HCT116 (cell line): ENCODE measurements at places on chromosomes 5 and 9.

- H3K27me3 ChIP-seq, result no peaks in the 10 kb centered on the region
- no peak for DNase-seq
- no peak overlapping the region for H3K4me3 ChIP-seq
- no peaks in the 10 kb centered on the region; the same call in 1 of the 2 replicates for H3K4me1 ChIP-seq
These were observed 102.0 kb downstream of the LPAR1 start for GRCh38 chr9:110936237-110936636.

DNA sequence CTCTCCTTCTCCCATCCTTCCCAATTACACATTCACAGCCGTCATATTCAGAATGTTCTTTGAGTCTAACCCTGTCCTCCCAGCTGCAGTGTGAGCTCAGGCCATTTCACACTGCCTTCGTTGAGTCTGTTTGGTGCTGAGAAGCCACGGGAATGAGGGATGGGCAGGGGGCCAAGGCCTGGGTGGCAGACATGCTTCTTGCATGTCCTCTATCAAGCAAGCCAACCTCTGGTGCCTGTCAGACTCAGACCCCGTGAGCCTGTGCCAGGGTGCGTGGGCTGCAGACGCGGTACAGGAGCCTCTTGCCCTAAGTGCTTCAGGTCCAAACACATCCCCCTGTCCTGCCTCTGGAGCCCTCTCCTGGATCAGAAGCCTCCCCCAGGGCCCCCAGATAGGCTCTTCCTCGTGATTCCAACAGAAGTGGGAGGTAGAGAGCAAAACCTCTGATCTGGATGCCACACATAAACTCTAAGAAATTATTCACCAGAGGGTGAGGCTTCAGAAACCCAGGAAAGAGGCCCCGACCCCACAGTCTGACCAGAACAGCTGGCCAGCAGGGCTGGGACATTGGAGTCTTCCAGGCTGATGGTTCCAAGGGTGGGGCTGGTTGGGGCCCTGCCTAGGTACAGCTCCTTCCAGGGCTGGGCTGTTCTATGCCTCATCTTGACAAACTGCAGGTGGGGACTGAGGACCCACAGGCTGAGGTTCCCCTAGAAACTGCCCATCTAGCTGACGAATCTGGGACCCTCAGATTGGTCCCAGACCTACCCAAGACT lies 46.7 kb upstream of the CDKN2AIPNL start:
- no peaks in the 10 kb centered on the region for H3K36me3 ChIP-seq
- H3K4me1 ChIP-seq, result peaks cover 4% of the 10 kb centered on the region; the same call in 1 of the 2 replicates
- H3K27ac ChIP-seq, result no peak overlapping the region
- DNase-seq, result no peak
- H3K27me3 ChIP-seq, result no peaks in the 10 kb centered on the region
- no peak overlapping the region for H3K4me3 ChIP-seq

- no peak for DNase-seq
- no peaks in the 10 kb centered on the region for H3K27me3 ChIP-seq
These were observed 33.4 kb upstream of the GLIS3 start for GRCh38 chr9:4333231-4333740.

GRCh38 chr5:173736923-173737412 lies 120.5 kb upstream of the BOD1 start:
- no peaks in the 10 kb centered on the region for H3K4me1 ChIP-seq
- H3K27ac ChIP-seq, result no peak overlapping the region
- no peak for DNase-seq
- H3K36me3 ChIP-seq, result no peaks in the 10 kb centered on the region
- H3K27me3 ChIP-seq, result no peaks in the 10 kb centered on the region
- H3K4me3 ChIP-seq, result no peak overlapping the region

GRCh38 chr5:111262815-111263214 lies 38.6 kb downstream of the CAMK4 start:
- no peak overlapping the region for H3K4me3 ChIP-seq
- no peaks in the 10 kb centered on the region for H3K27me3 ChIP-seq
- no peak for DNase-seq
- no peak overlapping the region for H3K27ac ChIP-seq

DNA sequence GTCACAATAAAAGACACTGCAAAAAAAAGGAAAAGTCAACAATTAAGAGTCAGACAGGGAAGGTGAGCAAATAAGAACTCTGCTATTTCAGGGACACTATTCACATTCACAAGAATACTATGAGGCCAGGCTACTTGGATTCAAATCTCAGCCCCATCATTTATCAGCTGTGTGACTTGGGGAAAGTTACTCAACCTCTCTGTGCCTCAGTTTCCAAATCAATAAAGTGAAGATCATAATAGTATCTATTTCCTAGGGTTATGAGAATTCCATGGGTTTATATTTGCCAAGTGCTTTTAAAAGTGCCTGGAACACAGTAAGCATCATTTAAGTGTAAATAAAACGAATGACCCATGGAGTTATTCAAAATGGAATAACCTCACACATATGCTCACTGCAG lies 56.4 kb downstream of the ALDH7A1 start:
- H3K4me1 ChIP-seq, result peaks cover 4% of the 10 kb centered on the region
- no peaks in the 10 kb centered on the region for H3K36me3 ChIP-seq
- no peak overlapping the region for H3K4me3 ChIP-seq
- H3K27ac ChIP-seq, result no peak overlapping the region
- H3K27me3 ChIP-seq, result no peaks in the 10 kb centered on the region

DNA sequence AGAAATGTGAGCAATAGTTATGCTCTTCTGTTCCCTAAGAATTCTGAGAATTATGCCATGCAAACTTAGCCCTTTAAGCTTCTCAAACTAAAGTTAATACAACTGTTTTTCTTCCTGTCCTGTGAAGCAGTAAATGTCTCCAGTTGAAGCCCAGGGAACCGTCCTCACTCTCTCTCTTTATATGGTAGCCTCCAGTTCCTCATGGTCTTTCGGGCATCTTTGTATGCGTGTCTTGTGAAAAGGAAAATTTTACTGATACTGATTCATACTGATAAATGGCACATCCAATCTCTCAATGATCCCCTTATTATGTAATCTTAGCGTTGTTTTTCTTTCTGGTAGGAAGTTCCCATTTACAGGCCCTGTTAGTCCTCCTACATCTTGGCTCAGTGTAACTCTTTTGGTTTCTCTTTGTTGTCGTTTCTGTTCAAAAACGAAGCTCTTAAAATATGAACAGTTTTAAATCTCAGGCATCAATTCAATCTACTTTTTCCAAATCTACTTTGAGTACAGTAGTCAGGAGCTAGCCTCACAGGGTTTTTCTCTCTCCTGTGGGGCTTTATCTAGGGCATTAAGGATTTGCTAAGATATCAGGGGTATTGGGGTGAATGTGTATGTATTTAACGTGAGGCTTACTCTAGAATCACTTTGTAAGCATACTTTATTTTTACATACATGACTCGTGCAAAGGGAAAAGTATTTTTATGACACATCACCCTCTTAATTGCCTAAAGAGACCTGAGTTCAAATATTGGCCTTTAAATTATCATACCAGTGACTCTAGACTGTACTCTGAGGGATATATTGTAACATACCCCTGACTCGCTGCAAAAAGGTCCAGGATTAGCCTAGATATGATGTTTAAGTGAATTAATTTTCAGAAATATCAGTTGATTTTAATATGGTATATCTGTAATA lies 258.0 kb downstream of the NR3C1 start:
- no peaks in the 10 kb centered on the region for H3K36me3 ChIP-seq
- no peak overlapping the region for H3K4me3 ChIP-seq
- H3K4me1 ChIP-seq, result no peaks in the 10 kb centered on the region
- no peaks in the 10 kb centered on the region for H3K27me3 ChIP-seq
- no peak for DNase-seq

DNA sequence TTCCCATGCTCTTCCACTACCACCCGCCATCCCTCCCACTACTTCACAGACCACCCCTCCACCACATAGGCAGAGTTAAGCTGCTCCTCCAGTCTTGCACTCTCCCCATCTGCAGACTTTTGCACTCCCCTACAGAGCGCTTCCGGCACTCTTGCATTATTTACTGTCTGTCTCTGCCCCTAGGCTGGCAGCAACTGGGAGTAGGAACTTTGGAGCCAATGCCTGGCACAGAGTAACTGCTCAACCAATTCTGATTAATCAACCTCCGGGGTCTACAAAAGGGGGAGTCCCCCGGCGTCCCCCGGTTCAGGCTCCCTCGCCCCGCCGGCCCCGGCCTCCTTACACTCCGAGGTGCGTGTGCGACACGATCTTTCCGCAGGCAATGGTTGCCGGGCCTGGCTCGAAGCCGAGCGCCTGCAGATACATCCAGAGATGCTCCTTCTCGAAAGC lies 498 bp downstream of the HAUS6 start:
- peaks cover 10% of the 10 kb centered on the region; the same call in 1 of the 2 replicates for H3K4me1 ChIP-seq
- no peak for DNase-seq
- peak overlapping the region; percentile 84 for H3K4me3 ChIP-seq
- no peaks in the 10 kb centered on the region for H3K27me3 ChIP-seq

- H3K36me3 ChIP-seq, result peaks cover 18% of the 10 kb centered on the region; the same call in 1 of the 2 replicates
- H3K27ac ChIP-seq, result peak overlapping the region; percentile 99
- no peak for DNase-seq
These were observed 764 bp upstream of the VDAC1 start for GRCh38 chr5:134005417-134006061.

DNA sequence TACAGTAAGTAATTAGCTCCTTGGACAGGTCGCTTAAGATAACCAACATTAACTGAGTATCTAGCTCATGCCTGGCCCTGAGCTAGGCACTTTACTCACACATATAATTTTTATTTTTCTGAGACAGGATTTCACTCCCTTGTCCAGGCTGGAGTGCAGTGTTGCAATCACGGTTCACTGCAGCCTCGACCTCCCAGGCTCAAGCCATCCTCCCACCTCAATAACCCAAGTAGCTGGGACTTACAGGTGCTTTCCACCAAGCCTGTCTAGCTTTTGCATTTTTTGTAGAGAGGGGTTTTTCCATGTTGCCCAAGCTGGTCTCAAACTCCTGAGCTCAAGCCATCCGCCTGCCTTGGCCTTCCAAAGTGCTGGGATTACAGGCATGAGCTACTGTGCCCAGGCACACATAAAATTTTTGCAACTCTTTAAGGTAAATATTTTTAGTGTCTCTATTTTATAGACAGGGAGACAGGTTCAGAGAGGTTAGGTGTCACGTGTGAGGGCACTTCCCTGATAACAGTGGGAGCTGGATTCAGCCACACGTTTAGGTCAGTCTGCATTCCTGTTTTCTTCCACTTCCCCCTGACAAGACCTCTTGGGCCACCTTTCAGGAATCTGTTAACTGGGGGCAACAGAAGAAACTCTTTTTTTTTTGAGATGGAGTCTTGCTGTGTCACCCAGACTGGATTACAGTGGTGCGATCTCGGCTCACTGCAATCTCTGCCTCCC lies 18.2 kb downstream of the HBEGF start:
- no peak overlapping the region for H3K27ac ChIP-seq
- H3K4me1 ChIP-seq, result peaks cover 9% of the 10 kb centered on the region
- no peaks in the 10 kb centered on the region for H3K27me3 ChIP-seq

GRCh38 chr9:136980669-136981478 lies 1.9 kb upstream of the LCNL1 start:
- H3K27ac ChIP-seq, result no peak overlapping the region
- no peak for DNase-seq
- H3K4me3 ChIP-seq, result no peak overlapping the region
- H3K4me1 ChIP-seq, result peaks cover 16% of the 10 kb centered on the region
- no peaks in the 10 kb centered on the region for H3K27me3 ChIP-seq

DNA sequence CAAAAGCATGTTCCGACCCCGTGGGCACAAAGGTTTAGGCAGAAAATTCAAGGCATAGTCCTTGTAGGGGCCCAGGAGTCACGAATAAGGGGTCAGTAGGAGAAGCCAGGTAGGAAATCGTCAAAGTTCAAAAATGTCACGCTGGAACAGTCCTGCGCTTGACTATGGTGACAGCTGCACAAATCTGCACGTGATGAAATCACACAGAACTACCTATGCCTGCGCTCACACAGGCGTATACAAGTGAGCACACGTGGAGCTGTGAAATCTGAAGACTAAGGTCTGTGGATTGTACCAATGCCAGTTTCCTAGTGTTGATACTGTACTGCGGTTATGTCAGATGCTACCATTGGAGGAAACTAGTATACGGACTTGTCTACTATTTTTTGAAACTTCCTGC lies 303.1 kb upstream of the PANK3 start:
- DNase-seq, result no peak
- H3K27me3 ChIP-seq, result peaks cover 59% of the 10 kb centered on the region
- H3K4me1 ChIP-seq, result no peaks in the 10 kb centered on the region
- no peak overlapping the region for H3K4me3 ChIP-seq

GRCh38 chr9:136688274-136689107 lies 1.2 kb upstream of the AGPAT2 start:
- no peaks in the 10 kb centered on the region for H3K36me3 ChIP-seq
- no peak for DNase-seq
- H3K4me1 ChIP-seq, result peaks cover 62% of the 10 kb centered on the region
- no peaks in the 10 kb centered on the region for H3K27me3 ChIP-seq
- peak overlapping the region; percentile 48; the same call in 1 of the 2 replicates for H3K27ac ChIP-seq

GRCh38 chr9:134411440-134412297 lies 85.4 kb downstream of the RXRA start:
- no peaks in the 10 kb centered on the region for H3K36me3 ChIP-seq
- no peak for DNase-seq
- no peaks in the 10 kb centered on the region for H3K27me3 ChIP-seq
- peaks cover 60% of the 10 kb centered on the region for H3K4me1 ChIP-seq

GRCh38 chr9:125797930-125798329 lies 50.8 kb downstream of the PBX3 start:
- H3K27ac ChIP-seq, result no peak overlapping the region
- H3K27me3 ChIP-seq, result no peaks in the 10 kb centered on the region
- no peaks in the 10 kb centered on the region for H3K36me3 ChIP-seq
- no peak for DNase-seq
- no peaks in the 10 kb centered on the region for H3K4me1 ChIP-seq

DNA sequence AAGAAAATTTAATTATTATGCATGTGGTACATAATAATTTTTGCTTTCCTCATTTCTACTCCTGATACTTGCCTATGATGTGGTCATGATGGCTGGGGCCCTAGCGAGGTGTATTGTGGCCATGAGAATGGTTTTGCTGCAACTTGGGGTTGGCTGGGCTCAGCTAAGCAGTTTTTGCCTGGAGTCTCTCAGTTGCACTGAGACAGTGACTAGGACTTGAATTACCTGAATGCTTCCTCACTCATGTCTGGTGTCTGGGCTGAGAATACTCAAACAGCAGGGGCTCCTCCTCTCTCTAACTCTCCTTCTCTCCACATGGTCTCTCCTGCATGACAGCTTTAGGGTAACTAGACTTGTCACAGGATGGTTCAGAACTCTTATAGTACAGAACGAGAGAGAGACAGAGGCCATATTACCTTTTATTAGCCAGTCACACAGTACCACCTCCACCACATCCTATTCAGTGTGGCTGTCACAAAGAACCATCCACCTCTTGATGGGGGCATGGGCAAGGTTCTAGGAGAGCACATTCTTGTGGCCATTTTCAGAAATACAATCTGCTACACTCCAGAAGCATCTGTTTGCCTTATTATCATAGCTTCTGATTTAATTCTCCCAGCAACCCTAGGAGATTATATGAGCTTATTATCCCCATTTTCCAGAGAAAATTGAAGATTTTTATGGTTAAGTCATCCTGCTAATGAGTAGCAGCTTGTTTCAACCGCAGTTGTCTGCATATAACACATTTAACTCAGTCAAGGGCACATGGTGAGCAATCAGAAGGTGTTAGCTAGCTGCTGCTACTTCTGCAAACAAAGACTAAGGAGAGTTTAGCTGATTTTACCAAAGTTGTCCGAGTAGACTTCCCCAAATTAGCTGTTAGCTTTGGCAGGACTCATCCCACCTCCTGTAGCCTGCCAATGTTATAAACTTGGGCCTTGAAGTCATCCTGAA lies 245.1 kb downstream of the DOCK8 start:
- H3K27ac ChIP-seq, result no peak overlapping the region
- H3K4me1 ChIP-seq, result peaks cover 11% of the 10 kb centered on the region; the same call in 1 of the 2 replicates
- H3K27me3 ChIP-seq, result no peaks in the 10 kb centered on the region
- no peaks in the 10 kb centered on the region for H3K36me3 ChIP-seq

- no peak overlapping the region for H3K4me3 ChIP-seq
- DNase-seq, result no peak
- H3K36me3 ChIP-seq, result no peaks in the 10 kb centered on the region
- H3K27me3 ChIP-seq, result peaks cover 11% of the 10 kb centered on the region; the same call in 1 of the 2 replicates
- no peak overlapping the region for H3K27ac ChIP-seq
These were observed 38.9 kb downstream of the ADAMTS2 start for GRCh38 chr5:179306191-179307012.
